Mammary epithelial cell (primary cell): ENCODE measurements at places on chromosomes 1 and 21. TPM values are rescaled to one million over a fixed set of nuclear protein-coding genes. Genes with fewer than 3 reads are reported as not detected.

DNA sequence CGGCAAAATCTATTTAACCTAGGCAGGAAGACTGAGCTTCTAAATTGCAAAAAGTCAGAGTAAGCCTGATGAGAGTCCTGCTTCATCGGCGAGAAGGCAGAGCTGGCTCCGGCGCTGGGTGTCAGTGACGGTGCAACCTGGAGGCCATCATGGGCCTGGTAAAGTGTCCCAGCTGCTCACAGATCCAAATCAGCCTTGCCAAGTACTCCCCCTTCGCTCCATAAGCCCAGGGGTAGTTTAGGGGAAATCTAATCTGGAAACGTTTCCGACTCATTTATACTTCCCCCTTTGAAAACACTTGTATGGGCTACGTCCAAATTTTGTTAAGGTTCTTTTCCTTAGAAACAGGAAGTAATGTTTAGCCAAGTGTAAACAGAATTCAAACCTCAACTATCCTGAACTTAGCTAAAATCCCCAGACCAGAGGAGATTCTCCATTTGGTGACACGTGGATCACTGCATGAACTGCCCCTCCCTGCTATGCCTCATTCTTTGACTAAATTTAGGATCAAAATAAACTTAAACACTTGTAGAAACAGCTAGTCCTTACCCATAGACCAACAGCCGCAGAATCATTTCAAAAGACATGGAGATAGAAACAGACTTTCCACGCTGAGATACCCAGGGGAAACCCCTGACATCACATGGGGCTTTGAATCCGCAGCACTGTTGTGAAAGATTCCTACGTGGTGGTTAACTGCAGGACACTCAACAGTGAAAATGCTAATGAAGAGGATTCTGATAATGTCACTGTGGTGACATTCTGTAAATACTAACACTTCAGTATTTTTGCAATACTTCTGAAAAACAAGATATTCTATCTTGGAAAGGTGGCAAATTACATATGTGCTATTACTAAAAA lies 172.7 kb downstream of the TGFBR3 start:
- DNase-seq = no peak

GRCh38 chr1:9892563-9893528 lies 17.2 kb downstream of the CTNNBIP1 start:
- peak; percentile 96 for DNase-seq

MYBPH gene
- polyA plus RNA-seq = not detected

GRCh38 chr1:168617974-168618750 lies 41.8 kb downstream of the XCL1 start:
- no peak for DNase-seq

DNA sequence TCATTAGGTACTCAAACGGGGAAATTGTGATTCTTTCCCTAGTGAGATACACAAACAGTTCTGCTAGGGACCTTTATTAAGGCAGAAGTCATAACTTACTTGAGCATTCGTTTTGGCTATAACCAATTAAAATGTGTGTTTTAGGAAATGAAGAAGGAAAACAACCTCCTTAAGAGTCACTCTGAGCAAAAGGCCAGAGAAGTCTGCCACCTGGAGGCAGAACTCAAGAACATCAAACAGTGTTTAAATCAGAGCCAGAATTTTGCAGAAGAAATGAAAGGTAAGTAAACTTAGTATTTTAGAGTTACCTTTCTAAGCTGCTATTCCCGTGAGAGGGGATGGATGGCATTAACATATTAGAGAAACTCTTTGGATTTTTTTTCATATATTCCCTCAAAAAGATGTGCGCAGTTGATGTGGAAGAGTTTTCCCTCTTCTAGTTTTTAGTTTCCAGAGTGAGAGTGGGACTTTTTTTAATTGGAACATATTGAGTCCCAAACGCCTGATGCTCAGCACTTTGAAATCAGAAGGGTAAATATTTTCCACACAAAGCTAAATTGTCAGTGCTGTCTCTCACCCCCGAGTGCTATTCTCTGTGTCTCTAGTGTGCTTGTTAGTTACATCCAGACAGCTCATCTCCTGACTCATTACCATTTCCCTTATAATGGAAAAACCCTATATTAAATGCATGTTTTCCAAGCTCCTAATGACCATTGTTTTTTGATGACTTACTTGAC lies 34.9 kb downstream of the CENPF start:
- DNase-seq = peak; percentile 46

DIRAS3 gene
- polyA plus RNA-seq = 1.6 TPM

DNA sequence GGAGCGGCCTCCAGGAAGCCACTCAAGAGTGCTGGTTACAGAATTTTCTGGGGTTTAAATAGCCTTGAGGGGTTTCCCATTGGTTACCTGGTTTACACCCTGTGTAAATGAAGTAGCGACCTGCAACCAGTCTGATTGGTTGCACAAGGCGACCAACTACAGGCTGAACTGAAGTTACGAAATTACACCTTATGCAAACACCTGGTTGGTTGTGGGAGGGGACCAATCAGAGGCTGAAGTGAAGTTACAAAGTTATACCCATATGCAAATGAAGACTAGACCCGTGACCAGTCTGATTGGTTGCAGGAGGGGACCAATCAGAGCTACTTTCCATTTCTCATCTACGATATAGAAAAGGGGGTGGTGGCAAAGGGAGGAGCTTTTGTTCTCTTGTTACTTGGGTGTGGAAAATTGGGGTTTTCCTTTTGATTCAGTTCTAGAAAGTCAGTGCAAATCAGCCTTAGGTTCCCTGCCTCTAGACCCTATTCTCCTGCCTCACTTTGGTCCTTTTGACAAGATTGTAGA lies 22.2 kb upstream of the C1orf174 start:
- no peak for DNase-seq

DNA sequence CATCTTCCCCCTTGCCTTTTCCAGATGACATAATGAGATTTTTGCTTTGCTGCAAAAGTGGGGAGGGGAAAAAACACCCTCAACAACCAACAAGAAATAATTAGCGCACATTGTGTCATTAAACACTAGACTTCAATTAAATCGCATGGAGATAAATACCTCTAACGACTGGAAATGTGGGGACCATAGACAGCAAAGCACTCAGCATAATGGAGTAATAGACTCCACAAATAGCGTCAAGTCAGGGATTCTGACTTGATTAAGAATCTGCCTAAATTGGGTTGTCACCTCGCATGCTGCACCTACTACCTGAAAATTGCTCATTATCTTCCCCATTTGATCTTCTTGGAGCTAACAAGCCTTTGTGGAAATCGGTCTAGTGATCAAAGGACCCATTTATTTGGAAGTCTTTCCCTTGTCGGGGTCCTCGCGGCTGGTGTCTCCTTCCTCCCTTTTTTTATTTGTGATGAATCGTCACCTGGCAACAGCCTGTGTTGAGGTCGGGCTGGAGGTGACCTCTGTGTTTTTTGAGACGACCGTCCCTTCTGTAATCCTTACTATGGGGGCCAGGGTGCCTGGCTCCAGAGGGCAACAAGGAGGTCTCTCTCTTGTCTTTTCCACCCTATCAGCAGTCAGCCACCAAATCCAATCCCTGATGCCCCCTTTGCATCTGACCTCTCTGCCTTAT lies 75.3 kb upstream of the IGSF21 start:
- no peak for DNase-seq

MROH7 gene
- polyA plus RNA-seq = not detected

DNA sequence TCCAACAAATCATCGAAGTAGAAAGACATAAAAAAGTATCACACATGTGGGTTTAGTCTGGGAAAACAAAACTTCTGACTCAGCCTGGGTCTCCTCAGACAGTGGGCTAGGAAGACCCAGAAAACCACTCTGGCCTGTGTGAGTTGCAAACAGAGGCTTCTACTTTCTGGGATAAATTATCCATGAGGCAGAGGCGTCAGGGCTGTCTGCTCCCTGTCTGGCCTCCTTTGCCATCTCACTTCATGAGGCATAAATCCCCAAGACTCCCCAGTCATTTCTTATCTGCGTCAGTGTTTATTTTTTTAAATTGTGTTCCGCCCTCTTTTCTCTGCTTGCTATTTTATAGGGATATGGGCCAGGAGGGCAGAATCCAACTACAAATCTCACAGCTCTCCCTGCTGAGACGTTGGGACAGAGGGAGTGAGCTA lies 80.6 kb upstream of the TRABD2B start:
- DNase-seq = no peak

DNA sequence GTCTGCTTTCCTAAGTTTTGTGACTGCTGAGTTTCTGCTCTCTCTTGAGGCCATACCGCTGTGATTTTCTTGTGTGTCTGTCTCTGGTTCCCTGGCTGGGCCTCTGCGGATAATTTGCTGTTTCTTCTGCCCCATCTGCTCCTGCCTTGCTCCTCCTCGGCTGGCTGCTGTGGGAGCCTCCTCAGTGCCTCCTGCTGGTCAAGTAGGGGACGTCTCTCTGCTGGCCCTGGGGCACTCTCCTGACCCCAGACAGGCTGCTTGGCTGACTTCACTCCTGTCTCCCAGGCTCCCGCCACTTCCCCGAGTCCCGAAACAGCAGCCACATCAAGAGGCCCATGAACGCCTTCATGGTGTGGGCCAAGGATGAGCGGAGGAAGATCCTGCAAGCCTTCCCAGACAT lies 28.5 kb downstream of the ETNK2 start:
- DNase-seq = no peak

DNA sequence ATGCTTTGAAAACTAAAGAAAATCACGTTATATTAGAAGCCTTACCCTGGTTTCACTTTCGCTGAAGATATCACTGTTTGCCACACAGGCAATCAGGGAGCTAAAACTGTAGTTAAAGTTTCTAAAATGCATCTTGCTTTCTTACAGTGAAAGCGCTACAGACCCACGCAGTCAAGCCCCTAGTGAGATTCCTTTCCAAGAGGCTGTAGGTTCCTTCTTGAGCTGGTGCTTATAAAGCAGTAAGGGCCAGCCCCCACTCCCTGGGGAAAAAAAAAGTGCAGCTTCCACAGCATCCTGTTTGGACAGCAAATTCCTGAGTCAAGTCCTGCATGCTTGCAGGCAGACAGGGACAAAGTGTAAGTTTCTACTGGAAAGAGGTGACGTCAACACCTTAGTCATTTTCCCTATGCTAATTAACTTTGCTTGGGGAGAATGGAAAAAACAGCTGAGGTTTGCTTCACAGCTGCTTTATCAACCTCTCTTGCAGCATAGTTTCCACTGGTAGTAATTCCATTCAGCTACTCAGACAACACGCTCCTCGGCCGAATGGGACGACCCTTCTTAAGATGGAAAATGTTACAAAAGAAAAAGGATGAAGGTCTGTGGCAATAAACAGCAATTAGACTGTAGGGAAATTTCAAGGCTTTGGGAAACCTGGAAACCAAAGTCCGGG lies 14.7 kb upstream of the KCNE1 start:
- DNase-seq = peak; percentile 98

DNA sequence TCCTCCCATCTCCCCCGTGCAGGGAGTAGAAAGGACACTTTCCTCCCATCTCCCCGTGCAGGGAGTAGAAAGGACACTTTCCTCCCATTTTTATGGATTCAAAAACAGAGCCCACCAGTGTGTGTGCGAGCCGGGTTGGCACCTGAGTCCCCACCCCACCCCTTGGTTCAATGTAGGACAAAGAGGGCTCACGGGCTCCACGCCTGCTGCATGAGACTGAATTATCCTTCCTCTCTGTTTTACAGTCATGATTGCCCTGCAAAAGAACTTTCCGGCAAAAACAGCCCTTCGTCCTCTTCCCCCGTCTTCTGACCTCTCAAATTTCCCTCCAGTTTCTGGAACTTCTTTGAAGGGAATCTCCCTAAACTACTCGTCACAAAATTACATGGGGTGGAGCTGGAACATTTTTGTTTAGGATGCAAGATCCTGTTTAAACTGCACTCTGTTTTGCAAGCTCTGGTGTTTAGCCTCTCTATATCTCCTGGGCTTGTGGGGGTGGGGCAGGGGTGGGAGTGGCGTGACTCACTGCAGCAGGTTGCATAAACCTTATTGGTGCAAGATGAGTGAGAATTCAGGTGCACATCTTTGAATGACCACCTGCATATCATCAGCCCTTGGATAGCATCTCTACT lies 99.8 kb downstream of the PSMG1 start:
- peak; percentile 66 for DNase-seq

DNA sequence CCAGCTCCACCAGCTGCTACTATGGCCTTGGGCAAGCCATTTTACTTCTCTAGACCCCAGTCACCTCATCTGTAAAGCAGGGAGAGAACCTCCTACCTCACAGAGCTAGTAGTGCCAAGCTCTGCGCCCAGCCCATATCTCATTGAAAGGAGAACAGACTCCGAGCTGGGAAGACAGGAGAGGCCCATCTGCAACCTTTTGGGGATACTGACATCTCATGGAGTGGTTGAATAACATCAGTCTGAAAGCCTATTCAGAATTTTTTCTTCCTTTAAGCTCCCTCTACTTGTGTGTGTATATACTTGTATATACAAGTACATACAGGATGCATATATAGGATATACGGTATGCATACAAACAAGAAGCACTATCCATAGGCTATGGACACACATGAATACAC lies 279.5 kb upstream of the POU3F1 start:
- DNase-seq = no peak

DNA sequence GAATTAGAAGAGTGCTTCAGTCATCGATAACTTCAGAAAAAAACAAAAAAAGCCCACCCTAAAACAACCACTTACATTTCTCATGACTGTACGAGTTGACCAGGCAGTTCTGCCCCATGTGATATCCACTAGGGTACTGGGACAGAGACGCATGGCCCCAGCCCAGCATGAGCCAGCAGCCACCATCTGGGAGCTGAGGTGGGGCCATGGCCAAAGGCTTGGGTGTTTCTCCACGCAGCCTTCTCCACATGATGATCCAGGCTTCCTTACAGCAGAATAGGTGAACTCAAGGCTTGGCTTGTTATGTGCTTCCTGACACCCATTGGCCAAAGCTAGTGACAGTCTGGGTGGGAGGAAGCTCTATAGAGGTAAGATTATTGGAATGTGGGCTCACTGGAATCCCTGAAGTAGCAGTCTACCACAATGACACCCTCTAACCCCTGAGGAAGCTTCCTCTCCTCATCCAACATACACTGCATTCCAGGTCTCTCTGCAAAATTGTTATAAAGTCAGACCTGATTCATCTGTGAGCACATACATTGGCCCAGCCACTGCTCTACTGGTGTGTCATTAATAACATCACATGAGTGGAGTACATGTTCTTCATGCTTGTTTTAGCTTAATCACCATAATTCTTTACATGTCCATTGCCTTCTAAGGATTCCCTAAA lies 66.3 kb upstream of the NTPCR start:
- peak; percentile 31 for DNase-seq

TXNIP gene
- polyA plus RNA-seq = 56.2 TPM

GRCh38 chr1:14912839-14913481 lies 240.6 kb upstream of the TMEM51 start:
- no peak for DNase-seq

IL22RA1 gene
- 2.7 TPM for polyA plus RNA-seq

DNA sequence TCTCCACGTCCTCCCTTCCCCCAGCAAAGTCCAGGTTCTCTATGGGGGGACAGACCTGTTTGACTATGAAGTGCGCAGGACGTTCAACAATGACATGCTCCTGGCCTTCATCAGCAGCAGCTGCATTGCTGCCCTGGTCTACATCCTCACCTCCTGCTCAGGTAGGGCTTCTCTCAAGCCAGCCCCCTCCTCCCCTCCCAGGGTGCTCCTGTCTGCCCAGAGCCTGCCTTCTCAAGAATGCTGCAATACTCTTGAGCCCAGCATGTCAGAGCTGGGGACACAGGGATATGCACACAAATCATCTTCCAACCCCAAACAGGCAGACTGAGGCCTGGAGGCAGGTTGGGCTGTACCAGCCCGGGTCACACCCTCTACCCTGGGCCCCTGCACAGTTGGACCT lies 35.4 kb downstream of the DISP3 start:
- no peak for DNase-seq

- DNase-seq = no peak
Measured at GRCh38 chr1:245108909-245109308, 45.9 kb upstream of the KIF26B start.

GRCh38 chr1:193476748-193477147 lies 290.3 kb upstream of the B3GALT2 start:
- DNase-seq = no peak

CYP4B1 gene
- polyA plus RNA-seq = 0.52 TPM

- DNase-seq = peak; percentile 43
Measured at GRCh38 chr1:230849451-230850224, 18.7 kb downstream of the C1orf198 start.
